Stomach (tissue), 19 donors: ENCODE measurements at places on chromosomes 5 and 9.

DNA sequence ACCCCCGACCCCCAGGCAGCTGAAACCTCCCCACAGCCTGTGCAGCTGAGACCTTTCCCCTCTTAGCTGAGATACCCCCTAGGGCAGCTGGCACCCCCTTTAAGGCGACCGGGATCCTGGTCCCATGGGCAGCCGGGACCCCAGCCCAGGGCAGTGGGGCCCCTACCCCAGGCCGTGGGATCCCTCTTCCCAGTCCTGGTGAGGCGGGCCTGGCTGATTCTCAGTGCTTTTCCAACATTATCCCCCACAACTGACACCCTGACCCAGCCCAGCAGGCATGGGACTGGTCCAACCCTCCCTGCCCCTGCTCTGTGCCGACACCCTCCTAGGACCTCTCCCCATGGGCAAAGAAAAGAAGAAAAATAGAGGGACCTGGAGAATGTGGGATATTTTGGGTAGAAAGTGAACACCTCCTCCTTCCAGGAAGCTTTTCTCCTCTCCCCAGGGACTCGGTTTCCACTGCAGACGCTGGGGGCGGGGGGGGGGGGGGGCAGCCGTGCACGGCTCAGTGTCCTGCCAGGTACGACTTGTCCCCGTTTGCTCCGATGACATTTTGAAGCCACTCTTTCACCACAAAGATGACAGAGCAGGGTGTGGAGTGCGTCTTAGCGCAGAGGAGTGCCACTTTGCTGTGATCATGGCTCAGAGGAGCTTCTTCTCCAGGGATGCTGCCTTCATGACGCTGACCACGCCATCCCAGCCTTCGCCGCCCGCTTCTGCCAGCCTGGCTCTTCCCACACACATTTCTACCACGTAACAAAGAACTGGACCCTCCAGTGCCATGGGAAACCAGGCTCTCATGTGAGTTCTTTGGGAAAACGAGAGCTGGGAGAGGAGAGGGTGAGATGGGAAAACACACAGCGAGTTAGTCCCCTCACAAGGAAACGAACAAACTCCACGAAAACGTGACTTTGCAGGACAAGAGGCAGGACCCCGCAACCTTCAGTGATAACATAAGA lies 47.5 kb downstream of the MRPL36 start:
- peaks cover 59% of the 10 kb centered on the region for H3K27me3 ChIP-seq
- H3K27ac ChIP-seq, result no peak overlapping the region
- H3K4me3 ChIP-seq, result no peak overlapping the region
- no peaks in the 10 kb centered on the region for H3K4me1 ChIP-seq

GRCh38 chr5:122954719-122955118 lies 81.8 kb downstream of the PPIC start:
- H3K4me3 ChIP-seq, result no peak overlapping the region
- H3K27ac ChIP-seq, result no peak overlapping the region
- H3K27me3 ChIP-seq, result no peaks in the 10 kb centered on the region
- peaks cover 6% of the 10 kb centered on the region for H3K36me3 ChIP-seq
- DNase-seq, result no peak

DNA sequence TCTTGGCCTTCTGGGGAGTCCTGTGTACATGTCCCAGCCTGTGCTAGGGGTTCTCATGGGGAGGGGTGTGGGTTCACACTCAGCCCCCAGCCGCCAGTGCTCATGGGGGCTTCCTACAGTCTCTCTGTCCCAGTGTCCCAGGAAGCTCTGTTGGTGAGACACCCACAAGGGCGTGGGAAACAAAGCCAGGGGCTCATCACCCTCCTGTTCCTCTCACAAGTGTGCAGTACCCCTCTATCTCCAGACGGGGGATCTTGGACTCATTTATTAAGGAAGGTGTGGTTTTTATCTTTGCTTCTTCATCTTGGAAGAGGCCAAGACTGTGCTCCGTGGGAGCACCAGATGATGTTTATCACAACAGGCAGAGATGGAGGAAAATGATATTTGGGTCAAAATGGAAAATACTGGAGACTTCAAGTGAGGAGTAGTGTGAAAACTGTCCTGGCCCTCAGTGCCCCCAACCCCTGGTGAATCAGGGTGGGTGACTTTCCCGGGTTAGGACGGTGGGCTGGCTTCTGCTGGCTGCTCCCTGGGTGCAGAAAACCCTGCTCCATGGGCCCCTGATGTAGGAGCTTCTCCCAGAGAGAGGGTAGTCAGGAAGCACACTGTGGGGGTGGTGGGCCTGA lies 15.2 kb downstream of the TMEM171 start:
- DNase-seq, result no peak
- H3K4me3 ChIP-seq, result no peak overlapping the region
- no peaks in the 10 kb centered on the region for H3K36me3 ChIP-seq
- peaks cover 42% of the 10 kb centered on the region for H3K27me3 ChIP-seq
- no peak overlapping the region for H3K27ac ChIP-seq

GRCh38 chr9:79256691-79257213 lies 315.0 kb upstream of the TLE4 start:
- no peaks in the 10 kb centered on the region for H3K27me3 ChIP-seq
- no peaks in the 10 kb centered on the region for H3K4me1 ChIP-seq
- peak; percentile 79 for DNase-seq
- H3K36me3 ChIP-seq, result no peaks in the 10 kb centered on the region
- H3K27ac ChIP-seq, result no peak overlapping the region

DNA sequence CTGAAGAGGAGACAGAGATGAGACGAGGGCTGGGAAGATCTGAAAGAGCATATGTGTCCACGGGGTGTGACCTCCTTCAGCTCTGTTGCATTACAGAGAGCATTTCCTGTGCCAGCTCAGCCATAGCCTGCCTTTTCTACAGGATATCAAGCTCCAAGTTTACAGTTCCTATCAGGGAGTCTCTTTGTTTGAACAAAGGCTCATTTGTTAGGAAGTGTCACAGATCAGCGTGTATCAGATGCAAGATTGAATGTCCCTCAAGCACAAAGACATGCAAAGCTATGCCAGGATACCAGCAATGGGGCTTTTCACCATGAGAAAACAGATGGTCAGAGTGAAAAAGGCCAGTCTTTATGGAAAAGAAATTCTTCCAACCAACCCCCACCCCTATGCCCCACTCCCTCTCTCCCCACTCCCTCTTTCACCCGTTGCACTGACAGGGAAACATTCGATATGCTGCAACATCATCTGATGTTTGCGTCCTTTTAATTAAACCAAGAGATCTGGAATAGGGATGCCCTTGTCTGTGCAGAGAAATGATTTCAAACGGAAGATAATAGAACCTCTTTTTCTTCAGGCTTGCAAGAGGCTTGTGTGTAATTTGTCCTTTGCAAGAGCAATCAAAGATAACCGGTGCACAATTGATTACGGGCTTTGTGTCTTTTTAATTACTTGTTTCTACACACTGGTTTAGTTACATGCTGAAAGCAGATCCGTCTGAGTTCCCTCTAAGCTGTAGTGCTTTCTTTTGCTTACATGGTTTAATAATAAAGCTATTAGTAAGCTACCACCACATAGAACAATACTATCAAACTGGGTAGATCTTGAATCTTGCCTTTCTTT lies 263.1 kb upstream of the RGMB start:
- H3K27me3 ChIP-seq, result no peaks in the 10 kb centered on the region
- no peak overlapping the region for H3K4me3 ChIP-seq
- peaks cover 21% of the 10 kb centered on the region for H3K4me1 ChIP-seq
- peak overlapping the region; percentile 38 for H3K27ac ChIP-seq
- H3K36me3 ChIP-seq, result no peaks in the 10 kb centered on the region
